ENCODE measurements at places on chromosomes 4 and X.

GRCh38 chr4:41647383-41647782 is 101.1 kb downstream of the PHOX2B start:
- no peak for DNase-seq

DNA sequence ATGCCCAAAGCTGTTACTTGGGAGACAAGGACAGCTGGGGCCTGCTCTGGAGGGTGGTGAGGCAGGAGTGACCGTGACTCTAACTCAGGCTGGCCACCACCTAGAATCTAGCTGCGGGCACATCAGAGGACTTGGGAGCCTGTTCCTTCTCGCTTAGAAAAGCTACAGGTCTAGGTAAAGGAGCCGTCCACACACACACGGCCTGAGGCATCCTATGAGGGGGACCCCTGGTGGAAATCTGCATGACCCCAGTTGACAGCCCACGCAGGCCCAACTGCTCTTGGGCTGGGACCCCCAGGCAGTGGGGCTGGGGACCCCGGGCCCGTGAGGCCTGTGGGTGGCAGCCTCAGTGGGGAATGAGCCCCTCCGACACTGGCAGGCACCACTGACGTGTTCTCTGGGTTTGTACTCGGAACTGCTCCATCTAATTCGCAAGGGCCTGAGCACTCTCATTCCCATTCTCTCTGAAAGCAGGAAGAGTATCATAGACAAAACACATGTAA is 75.6 kb downstream of the ACOX3 start:
- DNase-seq = no peak

- no peak for DNase-seq
Measured at GRCh38 chr4:62004881-62005280, 804.8 kb downstream of the ADGRL3 start.

GRCh38 chr4:15042529-15043167 is 40.4 kb downstream of the CPEB2 start:
- DNase-seq = no peak

DNA sequence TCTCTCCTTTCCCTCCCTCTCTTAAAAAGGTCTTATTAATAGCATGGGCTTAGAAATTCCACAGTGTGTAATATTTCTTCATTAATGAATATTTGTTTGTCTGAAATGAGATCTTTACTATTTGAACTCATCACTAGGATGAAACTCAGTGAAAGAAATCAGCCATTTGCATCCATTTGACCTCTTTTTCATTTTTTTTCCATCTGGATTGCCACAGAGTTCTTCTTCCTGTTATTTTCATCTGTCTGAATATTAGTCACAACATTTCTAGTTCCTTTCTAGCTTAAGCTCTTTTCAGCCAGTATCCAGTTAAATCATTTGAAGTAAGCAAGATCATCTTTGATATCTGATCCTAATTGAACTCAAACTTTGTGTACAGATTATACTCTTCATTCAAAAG is 69.2 kb upstream of the PLS3 start:
- DNase-seq = no peak

All from CMK (cell line).